ENCODE measurements at places on chromosomes 7 and 10. TPM values are rescaled to one million over a fixed set of nuclear protein-coding genes. Genes with fewer than 3 reads are reported as not detected.

DNA sequence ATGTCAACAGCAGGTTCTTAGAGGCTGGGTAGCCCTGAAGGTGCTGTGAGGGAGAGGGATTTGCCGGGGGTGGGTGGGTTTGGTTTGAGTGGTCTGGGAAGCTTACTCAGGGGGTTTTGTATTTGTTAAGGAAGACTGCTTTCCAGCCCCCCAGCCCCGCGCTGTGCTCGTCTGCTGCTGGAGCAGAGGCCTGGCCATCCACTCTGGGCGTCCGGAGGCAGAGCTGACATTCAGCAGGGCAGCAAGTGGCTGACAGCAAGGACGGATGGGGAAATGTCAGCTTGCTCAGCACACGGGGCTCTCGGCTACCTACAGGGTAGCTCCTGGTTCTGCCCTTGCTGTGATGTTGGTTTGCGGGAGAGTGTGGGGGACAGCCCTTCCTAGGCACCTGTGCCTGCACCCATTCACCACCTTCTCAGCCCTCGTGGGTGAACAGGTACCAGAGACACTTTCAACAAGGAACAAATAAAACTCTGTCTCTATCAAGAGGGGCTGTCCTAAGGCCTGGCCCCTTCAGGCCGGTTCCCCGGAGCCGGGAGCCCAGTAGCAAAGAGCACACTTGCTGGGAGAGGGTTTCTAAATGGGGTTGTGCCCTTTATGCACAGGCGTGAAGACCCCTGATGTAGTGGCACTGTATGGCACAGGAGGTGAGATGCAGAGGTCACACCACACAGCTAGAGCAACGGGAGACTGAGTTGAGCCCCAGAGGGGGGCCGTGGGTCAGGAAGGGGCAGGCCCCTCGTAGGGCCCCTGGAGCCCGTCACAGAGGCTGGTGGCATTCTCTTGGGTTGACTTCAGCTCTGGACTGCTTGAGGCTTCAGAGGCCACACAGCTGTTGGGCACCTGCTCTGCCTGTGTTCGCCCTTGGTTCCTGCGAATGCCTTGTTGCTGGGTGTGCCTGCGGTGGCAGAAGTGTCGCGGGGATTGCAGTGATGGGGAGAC lies 72.2 kb upstream of the SHH start:
- DNase-seq = no peak

GRCh38 chr7:103947026-103947655 lies 42.3 kb downstream of the RELN start:
- DNase-seq = no peak

GRCh38 chr7:101935521-101936141 lies 118.2 kb downstream of the CUX1 start:
- no peak for DNase-seq

DNA sequence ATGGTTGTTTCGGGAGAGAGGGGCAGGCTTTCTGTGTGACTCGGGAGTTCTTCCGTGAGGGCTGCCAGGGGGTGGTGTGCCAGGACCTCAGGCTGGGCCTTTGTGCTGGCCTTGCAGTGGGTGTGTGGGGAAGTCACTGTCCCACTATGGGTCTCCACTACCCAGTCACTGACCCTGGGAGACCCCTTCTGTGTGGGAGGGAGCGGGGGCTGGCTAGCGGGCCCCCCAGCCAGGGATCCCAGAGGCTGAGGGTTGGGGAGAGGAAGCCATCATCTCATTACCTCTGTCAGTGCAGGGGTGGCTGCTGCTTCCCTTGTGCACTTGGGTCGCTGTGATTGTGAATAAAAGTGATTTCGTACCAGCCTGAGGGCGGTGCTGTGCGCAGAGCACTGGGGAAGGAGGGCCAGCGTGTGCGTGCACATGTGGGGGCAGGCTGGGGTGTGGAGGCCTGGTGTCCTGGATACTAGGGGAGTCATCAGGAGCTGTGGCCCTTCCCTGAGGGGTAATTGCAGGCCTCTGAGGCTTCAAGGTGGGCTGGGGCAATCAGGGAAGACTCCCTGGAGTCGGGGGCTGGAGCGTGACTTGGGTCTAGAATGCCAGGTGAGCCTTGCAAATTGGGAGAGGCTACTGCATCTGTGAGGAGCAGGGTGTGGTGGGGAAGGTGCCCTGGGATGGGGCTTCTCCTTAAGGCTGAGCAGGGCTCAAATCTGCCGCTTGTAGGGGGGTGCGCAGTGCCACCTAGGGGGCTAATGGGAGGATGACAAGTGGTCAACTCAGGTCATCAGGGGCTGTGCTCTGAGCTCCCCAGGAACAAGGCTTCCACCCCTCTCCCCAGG lies 98.9 kb downstream of the NEURL1 start:
- DNase-seq = peak; percentile 43

- no peak for DNase-seq
Measured at GRCh38 chr10:129055986-129056385, 411.1 kb upstream of the MGMT start.

DNA sequence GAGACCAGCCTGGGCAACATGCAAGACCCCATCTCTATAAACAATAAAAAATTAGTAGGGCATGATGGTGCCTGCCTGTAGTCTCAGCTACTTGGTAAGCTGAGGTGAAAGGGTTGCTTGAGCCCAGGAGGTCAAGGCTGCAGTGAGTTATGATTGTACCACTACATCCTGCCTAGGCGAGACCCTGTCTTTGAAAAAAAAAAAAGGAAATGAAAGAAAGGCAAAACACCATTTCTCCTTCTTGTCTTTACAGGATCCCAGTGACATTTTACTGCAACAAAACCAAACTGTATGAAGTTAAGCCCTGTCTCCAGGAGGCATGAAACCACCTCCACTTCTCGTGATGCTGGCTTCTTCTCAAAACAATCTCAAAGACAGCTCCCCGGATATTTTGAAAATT lies 29.9 kb upstream of the PBLD start:
- DNase-seq = no peak

GRCh38 chr7:80412842-80413241 lies 99.0 kb downstream of the GNAT3 start:
- no peak for DNase-seq

DNA sequence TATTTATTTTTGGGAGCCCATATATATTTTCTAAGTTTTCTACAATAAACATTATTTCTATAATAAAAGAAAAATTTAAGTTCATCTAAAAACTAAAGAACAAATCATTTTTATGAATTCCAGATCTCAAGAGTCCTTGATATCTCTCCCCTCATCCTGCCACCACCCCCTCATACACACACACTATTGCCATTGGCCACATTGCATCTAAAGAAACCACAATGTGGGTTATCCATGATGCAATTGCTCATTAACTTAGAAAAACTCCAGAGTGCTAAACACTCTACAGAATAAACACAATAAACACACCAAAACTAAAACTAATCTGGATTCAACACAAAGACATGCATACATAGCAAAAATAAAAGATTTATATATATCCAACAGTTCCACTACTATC lies 37.8 kb downstream of the FAM13C start:
- no peak for DNase-seq

DNA sequence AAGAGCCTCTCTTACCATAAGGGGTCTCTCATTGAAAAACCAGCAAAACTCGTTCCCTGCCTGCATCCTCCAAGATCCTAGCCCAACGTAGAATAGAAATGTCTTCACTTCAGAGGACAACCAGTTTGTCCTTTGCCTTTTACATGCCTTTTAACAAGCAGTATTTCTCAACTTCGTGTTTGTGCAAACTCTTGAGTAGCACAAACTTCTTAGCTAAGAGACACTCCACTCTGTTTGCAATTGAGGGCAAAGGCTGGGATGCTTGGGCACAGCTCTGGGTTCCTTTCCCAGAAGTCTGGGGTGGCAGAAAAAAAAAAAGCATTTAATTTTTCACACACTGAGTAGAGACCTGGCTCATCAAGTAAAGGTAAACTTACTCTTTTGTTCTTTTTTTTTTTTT lies 19.5 kb upstream of the KCTD7 start:
- DNase-seq = no peak

DNA sequence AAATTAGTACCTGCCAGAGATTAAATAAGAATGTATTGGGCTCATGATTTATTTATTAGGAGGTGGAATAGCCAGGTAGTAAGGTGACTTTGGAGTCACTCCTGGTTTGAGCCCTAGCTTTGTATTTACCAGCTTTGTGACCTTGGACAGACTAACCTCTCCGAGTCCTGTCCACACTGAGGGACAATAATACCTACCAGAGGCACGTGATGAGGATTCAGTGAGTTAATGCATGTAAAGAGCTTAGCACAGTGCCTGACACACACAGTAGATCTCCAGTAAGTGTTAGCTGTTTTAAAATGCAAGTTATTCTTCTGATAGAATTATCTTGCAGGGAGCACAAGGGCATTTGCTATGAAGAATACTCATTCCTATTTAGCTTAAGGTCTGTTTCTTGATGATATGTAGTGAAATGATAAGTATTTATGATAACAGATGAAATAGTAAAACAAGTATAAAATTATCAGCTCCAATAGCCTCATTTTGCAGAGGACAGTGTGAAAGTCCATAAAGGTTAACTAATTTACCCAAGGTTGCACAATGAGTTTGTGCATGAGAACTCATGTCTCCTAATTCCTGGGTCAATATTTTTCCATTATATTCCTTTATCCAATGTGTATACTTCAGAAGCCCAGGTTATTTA lies 36.4 kb downstream of the RABGEF1 start:
- DNase-seq = no peak

GRCh38 chr7:110646804-110647203 lies 444.1 kb upstream of the LRRN3 start:
- DNase-seq = no peak

GRCh38 chr10:33183655-33184054 lies 150.8 kb downstream of the NRP1 start:
- DNase-seq = no peak

DNA sequence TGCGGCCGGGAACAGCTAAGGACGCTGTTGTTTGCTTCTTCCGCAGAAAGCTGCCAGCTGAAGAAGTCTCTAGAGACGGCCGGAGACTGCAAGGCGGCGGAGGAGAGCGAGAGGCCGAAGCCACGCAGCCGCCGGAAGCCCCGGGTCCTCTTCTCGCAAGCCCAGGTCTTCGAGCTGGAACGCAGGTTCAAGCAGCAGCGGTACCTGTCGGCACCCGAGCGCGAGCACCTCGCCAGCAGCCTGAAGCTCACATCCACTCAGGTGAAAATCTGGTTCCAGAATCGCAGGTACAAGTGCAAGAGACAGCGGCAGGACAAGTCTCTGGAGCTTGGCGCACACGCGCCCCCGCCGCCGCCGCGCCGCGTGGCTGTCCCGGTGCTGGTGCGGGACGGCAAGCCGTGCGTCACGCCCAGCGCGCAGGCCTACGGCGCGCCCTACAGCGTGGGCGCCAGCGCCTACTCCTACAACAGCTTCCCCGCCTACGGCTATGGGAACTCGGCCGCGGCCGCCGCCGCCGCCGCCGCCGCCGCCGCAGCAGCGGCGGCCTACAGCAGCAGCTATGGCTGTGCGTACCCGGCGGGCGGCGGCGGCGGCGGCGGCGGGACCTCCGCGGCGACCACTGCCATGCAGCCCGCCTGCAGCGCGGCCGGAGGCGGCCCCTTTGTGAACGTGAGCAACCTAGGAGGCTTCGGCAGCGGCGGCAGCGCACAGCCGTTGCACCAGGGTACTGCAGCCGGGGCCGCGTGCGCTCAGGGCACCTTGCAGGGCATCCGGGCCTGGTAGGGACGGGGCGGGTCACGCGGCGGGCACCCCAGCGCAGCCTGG lies 2.4 kb downstream of the NKX2-3 start:
- DNase-seq = no peak

- DNase-seq = no peak
Measured at GRCh38 chr7:138066954-138067394, 9.3 kb upstream of the AKR1D1 start.

DNA sequence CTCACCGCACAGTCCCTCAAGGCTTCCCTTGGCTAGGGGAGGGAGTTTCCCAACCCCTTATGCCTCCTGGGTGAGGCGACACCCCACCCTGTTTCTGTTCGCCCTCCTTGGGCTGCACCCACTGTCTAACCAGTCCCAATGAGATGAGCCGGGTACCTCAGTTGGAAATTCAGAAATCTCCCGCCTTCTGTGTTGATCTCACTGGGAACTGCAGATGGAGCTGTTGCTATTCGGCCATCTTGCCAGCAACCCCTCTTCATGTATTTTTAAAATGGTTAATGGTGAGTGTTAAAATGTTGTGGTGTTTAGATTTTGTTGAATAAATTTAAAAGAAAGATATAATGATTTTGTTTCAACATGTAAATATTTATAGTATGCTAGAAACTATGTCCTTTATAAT lies 22.0 kb downstream of the UMAD1 start:
- no peak for DNase-seq

DNA sequence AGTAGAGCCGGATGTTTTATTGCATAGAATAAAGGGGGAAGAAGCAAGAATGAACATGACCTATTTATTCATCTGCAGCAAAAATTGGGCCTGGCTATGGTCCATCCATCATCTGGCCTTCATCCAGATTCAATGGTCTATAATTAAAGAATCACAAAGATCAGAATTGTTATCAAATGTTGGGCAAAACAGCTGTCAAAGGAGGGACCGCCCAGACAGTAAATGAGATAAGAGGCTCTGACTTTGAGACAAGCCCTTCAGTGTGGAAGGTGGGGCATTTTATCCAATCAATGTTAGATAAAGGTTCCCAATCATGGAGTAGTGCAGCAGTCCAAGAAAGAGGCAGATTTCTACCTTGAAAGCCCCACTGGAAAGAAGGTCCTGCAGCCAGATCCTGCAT lies 153.5 kb downstream of the PARD3 start:
- no peak for DNase-seq

DNA sequence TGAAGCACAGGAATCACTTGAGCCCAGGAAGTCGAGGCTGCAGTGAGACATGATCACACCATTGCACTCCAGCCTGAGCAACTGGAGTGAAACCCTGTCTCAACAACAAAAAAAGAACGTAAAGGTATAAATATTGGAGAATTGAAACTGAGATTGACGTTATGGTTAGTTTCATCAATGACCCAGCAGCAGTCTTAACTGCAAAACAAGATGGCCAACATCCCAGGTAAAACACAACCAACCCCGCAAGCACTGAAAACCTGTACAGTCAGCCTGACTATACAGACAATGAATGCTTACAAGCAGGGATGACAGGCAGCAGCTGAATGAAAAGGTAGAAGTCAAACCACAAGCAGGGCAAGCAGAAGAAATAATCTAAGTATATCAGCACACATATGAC lies 34.7 kb downstream of the WAPL start:
- DNase-seq = no peak

The UBE2H gene
- 98.3 TPM for total RNA-seq

The CUEDC2 gene
- total RNA-seq = 50.9 TPM

The TECTB gene
- total RNA-seq = 0.07 TPM

The CASTOR2 gene
- 5.6 TPM for total RNA-seq

The GPRIN2 gene
- total RNA-seq = 0.10 TPM

The PDGFA gene
- 6.3 TPM for total RNA-seq

The CARD11 gene
- total RNA-seq = 2.2 TPM

The MUC12 gene
- total RNA-seq = 4.5 TPM

The GALNT17 gene
- total RNA-seq = not detected
